ENCODE measurements at places on chromosomes 12 and 14.

DNA sequence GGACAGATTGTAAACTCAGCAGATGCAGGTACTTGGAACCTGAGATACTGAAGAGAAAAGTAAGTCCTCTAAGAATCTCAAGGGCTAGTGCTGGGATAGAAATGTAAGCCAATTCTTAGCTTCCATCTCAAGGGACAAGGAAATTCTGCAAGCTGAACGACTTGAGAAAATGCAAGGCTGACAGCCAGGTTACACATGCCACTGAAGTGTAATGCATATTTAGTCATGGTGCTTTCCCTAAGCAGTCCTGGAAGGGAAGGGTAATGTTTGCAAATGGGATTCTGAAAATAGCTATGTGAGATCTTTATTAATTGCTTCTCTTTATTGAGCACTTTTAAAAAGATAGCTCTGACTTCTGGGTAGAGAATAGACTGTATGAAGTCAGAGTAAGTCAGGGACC is 402.7 kb upstream of the SEL1L start:
- no peaks in the 10 kb centered on the region for H3K4me1 ChIP-seq
- no peak overlapping the region for H3K27ac ChIP-seq
- H3K36me3 ChIP-seq: no peaks in the 10 kb centered on the region
- DNase-seq: no peak

DNA sequence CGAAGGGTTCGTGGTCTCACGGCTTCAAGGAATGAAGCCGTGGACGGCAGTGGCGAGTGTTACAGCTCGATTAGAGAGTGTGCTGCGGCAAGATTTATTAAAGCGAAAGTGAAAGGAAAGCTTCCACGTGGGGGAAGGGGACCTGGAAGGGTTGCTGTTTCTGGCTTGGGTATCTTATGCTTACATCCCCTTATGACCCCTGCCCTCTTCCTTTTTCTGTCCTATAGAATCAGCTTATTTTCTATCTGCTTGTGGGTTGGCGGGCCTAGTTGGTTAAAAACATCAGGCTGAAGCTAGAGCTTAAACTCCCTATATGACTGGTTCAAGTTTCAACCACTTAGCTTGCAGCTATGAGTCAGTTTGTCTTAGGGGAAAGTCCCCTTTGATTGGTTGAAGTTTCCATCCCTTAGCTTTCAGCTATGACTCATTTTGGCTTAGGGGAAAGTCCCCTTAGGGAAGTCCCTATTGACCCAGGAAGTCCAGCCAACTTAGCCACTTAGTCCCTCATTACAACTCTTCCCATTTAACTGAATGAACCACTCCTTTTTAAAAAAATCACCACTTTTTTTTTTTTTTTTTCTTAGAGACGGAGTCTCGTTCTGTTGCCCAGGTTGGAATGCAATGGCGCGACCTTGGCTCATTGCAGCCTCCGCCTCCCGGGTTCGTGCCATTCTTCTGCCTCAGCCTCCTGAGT is 1494.7 kb upstream of the TMEM132C start:
- H3K4me1 ChIP-seq: peaks cover 2% of the 10 kb centered on the region
- H3K36me3 ChIP-seq: no peaks in the 10 kb centered on the region
- H3K27me3 ChIP-seq: no peaks in the 10 kb centered on the region
- H3K4me3 ChIP-seq: peak overlapping the region; percentile 22
- H3K27ac ChIP-seq: peak overlapping the region; percentile 80

DNA sequence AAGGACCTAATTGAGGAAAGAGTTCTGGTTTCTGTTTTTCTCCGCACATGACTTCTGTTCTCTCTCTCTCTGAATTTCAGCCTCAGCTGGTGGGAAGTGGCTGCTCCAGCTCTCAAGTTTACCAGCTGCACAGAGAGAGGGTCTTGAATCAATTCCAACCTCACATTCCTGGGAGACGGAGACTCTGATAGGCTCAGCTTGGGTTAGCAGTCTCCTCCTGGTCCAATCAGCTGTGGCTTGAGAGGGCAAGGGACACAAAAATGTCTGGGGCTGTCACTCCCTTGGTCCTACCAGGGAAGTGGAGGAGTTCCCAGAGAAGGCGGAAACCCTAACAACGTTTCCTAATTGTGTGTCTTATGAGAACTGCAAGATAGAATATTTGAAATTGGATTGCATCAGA is 7.0 kb downstream of the CCDC63 start:
- no peaks in the 10 kb centered on the region for H3K4me1 ChIP-seq
- H3K36me3 ChIP-seq: no peaks in the 10 kb centered on the region
- H3K27ac ChIP-seq: no peak overlapping the region
- H3K4me3 ChIP-seq: no peak overlapping the region
- no peak for DNase-seq
- H3K27me3 ChIP-seq: no peaks in the 10 kb centered on the region

GRCh38 chr14:22500954-22501726 is 87.9 kb downstream of the DAD1 start:
- peak overlapping the region; percentile 35 for H3K4me3 ChIP-seq
- peaks cover 5% of the 10 kb centered on the region for H3K36me3 ChIP-seq
- DNase-seq: no peak
- no peaks in the 10 kb centered on the region for H3K27me3 ChIP-seq

GRCh38 chr12:113392520-113392919 is 11.2 kb downstream of the SDS start:
- peaks cover 15% of the 10 kb centered on the region for H3K36me3 ChIP-seq
- H3K4me1 ChIP-seq: no peaks in the 10 kb centered on the region

GRCh38 chr12:92871116-92871515 is 58.0 kb downstream of the EEA1 start:
- no peak for DNase-seq
- no peaks in the 10 kb centered on the region for H3K36me3 ChIP-seq
- no peak overlapping the region for H3K4me3 ChIP-seq
- no peaks in the 10 kb centered on the region for H3K4me1 ChIP-seq

GRCh38 chr12:116091579-116091978 is 185.9 kb downstream of the MED13L start:
- H3K4me3 ChIP-seq: no peak overlapping the region
- no peaks in the 10 kb centered on the region for H3K27me3 ChIP-seq

DNA sequence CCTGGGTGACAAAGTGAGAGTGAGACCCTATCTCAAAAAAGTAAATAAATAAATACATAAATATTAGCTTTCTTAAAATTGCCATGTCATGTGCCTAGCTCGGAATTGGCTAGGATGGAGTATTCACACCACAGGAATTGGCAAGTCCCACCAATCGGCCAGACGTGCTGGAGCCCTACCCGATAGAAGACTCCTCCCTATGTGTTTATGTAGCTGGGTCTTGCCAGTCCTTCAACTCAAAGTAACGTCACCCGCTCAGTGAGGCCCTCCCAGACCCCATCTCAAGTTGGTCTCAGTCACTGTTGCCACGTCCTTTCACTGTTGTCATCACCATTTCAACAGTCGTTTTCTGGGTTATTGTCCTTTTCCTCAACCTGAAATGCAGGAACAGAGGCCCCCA is 20.2 kb downstream of the VRTN start:
- H3K4me3 ChIP-seq: no peak overlapping the region
- H3K4me1 ChIP-seq: no peaks in the 10 kb centered on the region
- H3K27me3 ChIP-seq: no peaks in the 10 kb centered on the region
- DNase-seq: no peak
- no peak overlapping the region for H3K27ac ChIP-seq

DNA sequence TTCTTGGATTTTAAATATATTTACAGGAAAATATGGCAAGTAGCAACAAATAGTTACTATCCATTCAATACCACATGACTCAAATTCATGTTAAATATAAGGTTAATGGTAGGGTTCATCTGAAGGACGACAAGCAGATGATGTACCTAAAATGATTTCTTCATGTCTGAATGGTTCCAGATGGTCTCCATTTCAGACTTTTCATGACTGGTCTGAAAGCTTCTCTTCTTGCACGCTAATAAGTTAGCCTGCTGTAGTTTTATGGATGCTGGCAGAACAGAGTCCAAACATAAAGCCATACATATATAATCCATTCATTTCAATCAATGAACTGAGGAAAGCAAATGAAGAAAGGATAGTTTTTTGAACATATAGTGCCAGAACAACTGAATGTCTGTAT is 257.0 kb upstream of the MGAT4C start:
- no peak overlapping the region for H3K4me3 ChIP-seq
- DNase-seq: no peak
- no peaks in the 10 kb centered on the region for H3K4me1 ChIP-seq
- no peaks in the 10 kb centered on the region for H3K27me3 ChIP-seq
- H3K27ac ChIP-seq: no peak overlapping the region

DNA sequence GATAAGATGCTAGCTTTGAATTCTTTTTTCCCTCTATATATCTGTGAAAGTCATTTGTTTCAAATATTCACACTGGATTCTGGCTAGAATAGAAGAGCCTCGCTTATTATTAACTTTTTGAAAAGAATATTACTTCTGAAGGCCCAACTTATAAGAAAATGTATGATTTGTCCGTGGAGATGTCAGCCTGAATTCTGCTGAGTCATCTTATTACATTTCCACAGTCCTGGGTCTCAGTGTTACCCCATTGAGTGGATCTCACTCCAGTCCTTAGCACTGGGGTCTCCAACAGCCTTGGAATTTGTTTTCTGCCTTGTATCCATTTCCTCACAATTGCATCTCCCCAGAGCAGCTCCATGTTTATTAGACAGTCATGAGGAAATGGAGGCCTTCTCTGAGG is 907.9 kb downstream of the VRK1 start:
- H3K27ac ChIP-seq: no peak overlapping the region
- no peaks in the 10 kb centered on the region for H3K27me3 ChIP-seq
- DNase-seq: no peak
- H3K36me3 ChIP-seq: no peaks in the 10 kb centered on the region
- H3K4me1 ChIP-seq: peaks cover 79% of the 10 kb centered on the region

GRCh38 chr12:57236925-57237595 is 7.5 kb downstream of the SHMT2 start:
- no peak for DNase-seq
- no peak overlapping the region for H3K27ac ChIP-seq
- H3K36me3 ChIP-seq: peaks cover 23% of the 10 kb centered on the region
- peaks cover 23% of the 10 kb centered on the region for H3K27me3 ChIP-seq
- H3K4me1 ChIP-seq: peaks cover 55% of the 10 kb centered on the region

GRCh38 chr14:28751467-28752058 is 15.0 kb upstream of the FOXG1 start:
- no peak overlapping the region for H3K27ac ChIP-seq
- no peaks in the 10 kb centered on the region for H3K36me3 ChIP-seq
- H3K4me1 ChIP-seq: no peaks in the 10 kb centered on the region

GRCh38 chr12:110690127-110690430 is 1.2 kb upstream of the HVCN1 start:
- no peak for DNase-seq
- H3K36me3 ChIP-seq: no peaks in the 10 kb centered on the region
- no peaks in the 10 kb centered on the region for H3K27me3 ChIP-seq
- H3K27ac ChIP-seq: no peak overlapping the region

GRCh38 chr12:774051-774614 is 21.8 kb downstream of the WNK1 start:
- no peaks in the 10 kb centered on the region for H3K27me3 ChIP-seq
- H3K27ac ChIP-seq: peak overlapping the region; percentile 24
- peaks cover 26% of the 10 kb centered on the region for H3K4me1 ChIP-seq
- no peak for DNase-seq
- H3K4me3 ChIP-seq: no peak overlapping the region

GRCh38 chr12:119808441-119808840 is 68.7 kb downstream of the CIT start:
- H3K4me1 ChIP-seq: no peaks in the 10 kb centered on the region
- no peak overlapping the region for H3K4me3 ChIP-seq
- no peak overlapping the region for H3K27ac ChIP-seq
- DNase-seq: no peak
- no peaks in the 10 kb centered on the region for H3K27me3 ChIP-seq

DNA sequence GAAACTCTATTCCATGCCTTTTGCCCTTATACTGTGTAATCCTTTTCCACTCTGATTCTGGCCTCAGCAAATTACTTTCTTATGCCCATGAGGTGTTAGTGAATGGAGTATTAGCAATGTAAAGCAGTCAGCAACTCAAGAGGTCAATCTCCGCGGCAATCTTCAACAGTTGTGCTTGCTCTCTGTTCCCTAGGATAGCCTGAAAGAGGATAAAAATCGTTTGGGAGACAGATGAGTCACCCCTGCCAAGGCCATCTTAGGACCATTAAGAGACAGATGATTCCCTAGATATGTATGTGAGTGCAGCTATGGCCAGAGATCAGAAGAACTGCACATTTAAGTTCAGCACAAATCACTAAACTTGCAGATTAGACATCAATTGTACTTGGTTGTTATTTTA is 1145.8 kb downstream of the GALC start:
- H3K4me3 ChIP-seq: no peak overlapping the region
- H3K27me3 ChIP-seq: no peaks in the 10 kb centered on the region
- H3K36me3 ChIP-seq: no peaks in the 10 kb centered on the region
- H3K27ac ChIP-seq: no peak overlapping the region
- DNase-seq: no peak

- H3K4me3 ChIP-seq: no peak overlapping the region
- no peak overlapping the region for H3K27ac ChIP-seq
- no peaks in the 10 kb centered on the region for H3K27me3 ChIP-seq
- no peak for DNase-seq
- no peaks in the 10 kb centered on the region for H3K36me3 ChIP-seq
- H3K4me1 ChIP-seq: no peaks in the 10 kb centered on the region
Observed at GRCh38 chr12:24424376-24424775, 474.9 kb upstream of the SOX5 start.

GRCh38 chr14:96925422-96925821 is 128.2 kb downstream of the VRK1 start:
- no peaks in the 10 kb centered on the region for H3K4me1 ChIP-seq
- no peaks in the 10 kb centered on the region for H3K36me3 ChIP-seq
- no peak overlapping the region for H3K27ac ChIP-seq
- no peak overlapping the region for H3K4me3 ChIP-seq
- no peaks in the 10 kb centered on the region for H3K27me3 ChIP-seq

DNA sequence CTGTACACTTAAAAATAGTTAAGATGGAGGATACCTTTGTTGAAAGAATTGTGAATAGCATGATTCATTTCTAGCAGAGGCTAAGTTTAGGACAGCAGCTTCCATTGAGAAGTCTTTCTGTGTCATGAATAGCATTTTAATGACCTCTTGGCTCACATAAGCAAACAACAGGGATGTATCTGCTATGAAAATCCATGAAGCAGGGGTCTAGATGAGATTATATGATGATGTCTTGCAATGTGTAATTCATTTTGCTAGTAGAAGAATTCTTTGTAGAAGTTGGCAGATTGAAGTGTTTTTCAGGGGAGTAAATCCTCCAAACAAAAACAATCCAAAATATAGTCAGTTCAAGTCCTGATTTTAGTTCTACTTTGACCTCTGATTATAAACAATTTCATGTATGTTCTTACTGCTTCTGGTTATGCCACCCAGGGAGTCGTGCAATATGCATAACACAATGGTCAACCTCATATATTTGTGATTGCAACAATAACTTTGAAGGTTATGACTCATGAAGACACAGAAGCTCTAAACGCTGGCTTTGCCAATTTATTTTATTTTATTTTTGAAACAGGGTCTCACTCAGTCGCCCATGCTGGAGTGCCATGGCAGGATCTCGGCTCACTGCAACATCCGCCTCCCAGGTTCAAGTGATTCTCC is 6.9 kb upstream of the RD3L start:
- H3K4me1 ChIP-seq: no peaks in the 10 kb centered on the region
- H3K36me3 ChIP-seq: no peaks in the 10 kb centered on the region
- H3K27ac ChIP-seq: no peak overlapping the region
- no peak for DNase-seq
- H3K27me3 ChIP-seq: no peaks in the 10 kb centered on the region

All from effector memory CD4-positive, alpha-beta T cell (primary cell).